ENCODE measurements at places on chromosomes 11 and 22.

DNA sequence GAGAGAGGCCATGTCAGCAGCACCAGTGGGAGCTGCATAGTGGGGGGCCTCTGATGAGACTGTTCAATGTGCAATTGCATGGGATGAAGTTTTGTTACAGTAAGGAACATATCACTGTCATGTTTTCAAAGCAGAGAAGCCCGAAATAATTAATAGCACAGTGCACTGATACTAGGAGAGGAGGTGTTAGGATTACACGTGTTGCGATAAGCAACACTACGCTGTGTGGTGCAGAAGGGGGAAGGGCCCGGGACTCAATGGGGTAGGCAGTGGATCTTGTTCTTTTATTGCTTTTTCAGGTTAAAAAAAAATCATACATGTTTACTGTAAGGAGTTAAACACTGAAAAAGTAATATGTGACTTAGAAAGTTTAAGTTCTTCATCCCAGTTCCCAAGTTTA lies 29.2 kb downstream of the TCIRG1 start:
- no peak for DNase-seq

- no peak for DNase-seq
These were observed 192.9 kb downstream of the INSC start for GRCh38 chr11:15307619-15308024.

DNA sequence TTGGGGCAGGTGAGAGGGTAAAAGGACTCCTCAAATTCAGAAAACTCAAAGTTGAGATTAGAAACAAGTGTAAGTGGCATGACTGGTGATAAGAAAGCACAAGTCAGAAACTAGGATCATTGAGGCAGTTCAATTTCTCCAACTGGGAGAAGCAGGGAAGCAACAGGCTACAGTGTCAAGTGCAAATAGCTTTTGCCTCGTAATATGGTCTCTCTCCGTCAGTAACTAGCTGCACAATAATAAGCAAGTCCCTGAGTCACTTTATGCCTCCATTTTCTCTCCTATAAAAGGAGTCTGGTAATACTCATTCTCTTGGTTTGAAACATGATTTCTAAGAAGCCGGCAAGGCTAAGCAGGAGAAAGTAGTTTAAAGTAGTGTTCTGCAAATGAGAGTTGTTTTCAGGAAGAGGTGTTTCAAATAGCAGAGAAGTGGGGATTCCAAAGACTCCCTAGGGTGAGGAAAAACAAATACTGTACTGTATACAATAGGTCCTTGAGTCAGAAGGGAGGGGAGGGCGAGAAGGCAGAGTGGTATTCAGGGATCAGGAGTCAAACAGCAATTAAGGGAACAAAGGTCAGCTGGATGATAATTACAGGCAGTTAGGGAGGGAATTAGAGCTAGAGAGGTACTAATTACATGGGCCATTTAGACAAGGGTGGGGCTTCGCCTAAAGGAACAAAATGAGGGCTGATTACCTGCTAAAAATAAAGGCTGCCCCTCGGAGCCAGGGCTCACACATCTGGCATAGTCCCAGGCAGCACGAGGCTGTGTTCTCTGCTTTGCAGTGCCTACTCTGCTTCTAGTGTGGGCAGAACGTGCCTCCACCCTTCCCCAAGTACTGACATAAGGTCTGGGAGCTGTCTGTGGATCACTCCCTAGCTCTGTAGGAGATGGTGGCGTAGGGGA lies 96.0 kb upstream of the BDNF start:
- DNase-seq = no peak

DNA sequence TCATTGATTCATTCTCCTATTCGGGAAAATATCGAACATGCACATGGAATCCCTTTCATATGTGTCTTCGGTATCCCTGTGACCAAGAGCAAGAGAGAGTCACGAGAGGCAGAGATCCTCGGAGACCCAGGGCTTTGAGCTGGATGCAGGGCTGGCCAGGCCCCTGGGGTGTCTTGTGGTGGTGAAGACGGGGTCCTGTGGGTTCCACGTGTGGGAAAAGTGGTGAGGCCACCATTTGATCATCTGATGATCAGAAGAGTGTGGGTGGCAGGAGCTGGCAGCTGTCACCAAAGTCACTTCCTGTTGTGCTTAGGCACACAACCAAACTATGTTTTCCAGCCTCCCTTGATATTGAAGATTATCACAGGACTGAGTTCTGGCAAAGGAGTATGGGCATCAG lies 94.0 kb downstream of the BRD1 start:
- DNase-seq = no peak

- DNase-seq = no peak
These were observed 30.9 kb downstream of the KCNQ1OT1 start for GRCh38 chr11:2668876-2669275.

DNA sequence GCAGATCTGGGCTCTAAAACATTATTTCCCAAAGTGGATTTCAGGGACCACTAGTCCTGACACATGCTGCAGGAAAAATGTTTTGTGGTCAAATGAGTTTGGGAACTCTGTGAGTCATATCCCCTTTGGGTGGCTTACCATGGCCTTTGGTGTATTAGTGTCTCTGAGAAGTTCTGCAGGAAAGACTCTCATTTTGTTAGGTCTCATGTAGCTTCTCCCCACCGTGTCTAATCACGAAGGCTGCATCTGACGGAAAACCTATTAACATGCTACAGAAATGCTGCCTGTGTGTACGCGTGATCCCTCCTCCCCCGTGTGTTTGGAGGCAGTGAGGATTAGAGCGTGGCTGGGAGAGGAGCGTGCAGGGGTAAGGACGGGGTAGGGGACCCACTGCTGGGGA lies 191.7 kb downstream of the ST3GAL4 start:
- no peak for DNase-seq

DNA sequence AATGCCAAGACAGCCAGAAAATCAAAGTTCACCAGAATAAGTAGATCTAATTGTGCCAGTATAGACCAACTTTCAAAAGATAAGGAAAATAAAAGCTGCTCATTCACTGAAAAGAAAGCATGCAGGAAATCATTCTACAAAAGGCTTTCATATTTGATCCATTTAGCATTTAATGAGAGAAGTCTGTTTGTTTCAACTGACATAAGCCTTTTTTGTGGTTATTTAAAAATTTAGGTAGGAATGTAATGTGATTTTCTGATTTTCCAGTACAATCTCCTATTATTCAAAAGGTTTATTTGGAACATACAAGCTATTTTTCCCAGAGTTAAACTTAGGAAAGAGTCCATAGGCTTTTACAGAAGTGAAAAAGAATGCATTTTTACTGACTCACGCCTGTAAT lies 92.7 kb downstream of the SBF2 start:
- no peak for DNase-seq

- no peak for DNase-seq
These were observed 89.7 kb upstream of the SHANK2 start for GRCh38 chr11:71342116-71342515.

DNA sequence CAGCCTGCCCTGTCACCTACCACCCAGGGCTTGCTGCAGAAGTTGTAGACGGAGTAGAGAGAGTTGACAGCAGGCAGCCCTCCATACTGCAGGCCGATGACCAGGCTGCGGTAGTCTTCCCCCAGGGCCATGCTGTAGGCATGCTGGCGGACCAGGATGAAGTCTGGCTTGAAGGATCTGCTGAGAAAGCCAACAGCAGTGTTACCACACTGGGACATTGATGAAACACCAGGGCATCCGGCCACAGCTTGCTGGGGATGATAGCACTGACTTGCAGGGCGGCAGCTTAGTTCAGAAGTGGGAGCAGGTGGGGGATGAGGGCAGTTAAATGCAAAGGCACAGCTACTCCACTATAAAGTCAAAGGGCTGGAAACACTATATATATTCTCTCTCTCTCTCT lies 67.4 kb downstream of the TIMP3 start:
- DNase-seq = no peak

DNA sequence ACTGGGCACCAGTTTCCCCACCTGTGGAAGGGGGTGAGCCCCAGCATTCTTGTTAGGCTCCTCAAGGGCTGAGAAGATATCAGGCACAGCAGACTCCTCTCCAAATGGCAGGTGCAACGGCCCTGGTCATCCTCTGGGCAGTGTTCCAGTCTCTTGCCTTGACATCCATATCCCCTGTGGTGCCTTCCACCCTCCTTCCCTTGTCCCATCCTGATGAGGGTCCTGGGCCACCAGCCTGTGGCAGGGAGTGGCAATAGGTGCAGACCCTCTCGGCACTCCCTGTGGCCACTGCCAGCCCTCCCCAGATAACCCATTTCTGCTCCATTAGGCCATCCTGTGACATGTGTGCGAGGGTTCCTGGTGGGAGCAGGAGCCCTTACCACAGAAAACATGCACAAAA lies 78.8 kb upstream of the NECTIN1 start:
- no peak for DNase-seq

DNA sequence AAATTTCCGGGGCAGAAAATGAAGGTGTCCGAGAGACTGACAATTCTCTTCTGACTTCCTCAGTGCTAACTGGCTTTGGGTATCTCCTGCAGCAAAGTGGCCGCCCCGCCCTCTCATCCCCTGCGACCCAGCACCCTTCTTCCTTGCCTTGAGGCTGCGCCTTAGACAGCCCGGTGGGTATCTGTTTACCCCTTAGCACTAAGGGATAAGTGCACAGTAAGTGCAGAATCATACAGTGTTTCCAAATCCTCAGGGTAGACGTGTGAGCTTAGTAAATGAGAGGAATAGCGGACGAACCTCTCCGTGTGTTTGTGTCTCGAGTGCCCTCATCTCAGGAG lies 368 bp upstream of the CHORDC1 start:
- no peak for DNase-seq

DNA sequence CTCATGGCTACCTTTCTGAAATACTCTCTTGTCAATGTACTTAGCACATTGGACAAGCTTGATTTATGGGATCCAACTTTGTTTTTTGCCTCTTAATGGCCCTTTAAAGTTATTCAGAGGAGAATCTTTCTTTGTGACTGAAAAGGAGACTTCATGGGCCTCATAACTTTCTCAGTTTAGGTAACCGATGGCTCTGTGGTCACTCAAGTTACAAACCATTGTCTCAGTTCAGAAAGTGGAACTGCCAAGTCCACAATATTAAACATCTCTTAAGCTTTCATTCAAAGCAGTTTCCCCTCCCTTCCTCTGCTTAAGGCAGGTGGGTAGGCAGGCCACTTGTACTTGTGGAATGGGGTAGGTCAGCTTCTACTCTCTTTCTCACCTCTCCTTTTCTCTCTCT lies 12.3 kb upstream of the ARL14EP start:
- no peak for DNase-seq

DNA sequence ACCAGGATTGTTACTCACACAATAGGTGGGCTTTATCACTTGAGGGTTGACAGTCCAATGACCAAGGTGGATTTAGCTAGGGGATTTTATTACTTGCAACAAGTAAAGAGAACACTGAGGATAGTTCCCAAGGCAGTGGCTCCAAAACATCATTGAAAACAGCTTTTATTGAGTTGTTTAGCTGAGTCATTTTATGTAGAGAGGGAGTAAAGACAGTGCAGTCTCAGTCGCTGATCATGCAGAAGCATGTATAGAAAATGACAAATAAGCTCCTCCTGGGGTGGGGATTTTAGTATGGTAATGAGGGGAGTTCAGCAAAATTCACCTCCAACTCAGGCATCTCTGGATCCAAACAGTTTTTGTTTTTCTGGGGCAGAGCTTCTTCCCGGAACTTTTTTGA lies 163.0 kb upstream of the CCDC179 start:
- no peak for DNase-seq

DNA sequence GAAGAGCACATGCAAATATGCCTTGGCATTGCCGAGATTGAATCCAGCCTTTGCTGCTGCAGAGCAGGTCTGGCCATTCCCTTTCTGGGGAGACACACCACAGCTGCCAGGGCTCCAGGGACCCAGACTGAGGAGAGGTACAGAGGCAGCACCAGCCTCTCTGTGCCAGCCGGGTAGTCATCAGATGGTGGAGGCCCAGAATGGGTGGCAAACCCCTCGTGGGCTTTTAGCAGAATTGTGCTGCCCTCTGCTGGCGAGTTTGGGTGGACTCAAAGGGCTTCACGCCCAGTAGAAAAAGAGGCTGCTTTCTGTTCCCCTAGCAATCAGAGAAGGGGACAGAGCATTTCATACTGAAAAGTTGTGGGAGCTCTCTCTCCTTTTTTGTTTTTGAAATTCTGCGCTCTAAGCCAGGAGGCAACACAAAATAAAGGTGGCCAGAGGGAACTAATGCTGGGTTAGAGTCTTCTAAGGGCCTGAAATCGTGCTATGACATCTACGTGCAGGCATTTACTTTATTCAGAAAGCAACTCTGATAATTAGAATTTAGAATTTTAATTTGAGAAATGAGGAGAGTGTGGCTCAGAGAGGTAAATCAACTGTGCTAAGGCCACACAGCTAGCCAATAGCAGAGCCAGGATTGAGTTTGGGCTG lies 158.8 kb upstream of the NAV2 start:
- DNase-seq = peak; percentile 68

GRCh38 chr11:3123761-3124733 lies 41.1 kb downstream of the OSBPL5 start:
- DNase-seq = no peak

- DNase-seq = no peak
These were observed 19.7 kb downstream of the ZNF195 start for GRCh38 chr11:3359092-3359824.

GRCh38 chr22:21682385-21683175 lies 16.8 kb downstream of the PPIL2 start:
- DNase-seq = no peak

GRCh38 chr11:94933223-94934130 lies 39.9 kb downstream of the CWC15 start:
- no peak for DNase-seq

- DNase-seq = no peak
These were observed 51.6 kb downstream of the MS4A13 start for GRCh38 chr11:60566776-60567175.

GRCh38 chr11:85948884-85949283 lies 93.7 kb downstream of the CCDC83 start:
- no peak for DNase-seq

DNA sequence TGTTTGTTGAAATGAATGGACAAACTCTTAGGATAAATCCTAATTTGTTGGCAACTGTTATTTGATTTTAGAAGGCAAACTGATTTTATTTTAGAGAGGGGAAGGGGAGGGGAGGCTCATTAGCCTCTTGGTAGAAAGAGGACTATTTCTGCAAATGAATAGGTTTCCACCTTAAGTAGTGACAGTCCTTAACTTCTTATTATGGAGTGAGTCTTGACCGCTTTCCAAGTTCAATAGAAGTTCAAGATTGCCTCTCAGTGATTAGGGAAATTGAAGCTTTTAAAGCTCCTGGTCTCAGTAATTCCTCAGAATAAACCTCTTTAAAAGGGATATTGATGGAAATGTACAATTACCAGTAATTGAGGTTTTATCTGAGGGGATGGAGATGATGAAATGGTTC lies 55.7 kb downstream of the PANX1 start:
- no peak for DNase-seq

DNA sequence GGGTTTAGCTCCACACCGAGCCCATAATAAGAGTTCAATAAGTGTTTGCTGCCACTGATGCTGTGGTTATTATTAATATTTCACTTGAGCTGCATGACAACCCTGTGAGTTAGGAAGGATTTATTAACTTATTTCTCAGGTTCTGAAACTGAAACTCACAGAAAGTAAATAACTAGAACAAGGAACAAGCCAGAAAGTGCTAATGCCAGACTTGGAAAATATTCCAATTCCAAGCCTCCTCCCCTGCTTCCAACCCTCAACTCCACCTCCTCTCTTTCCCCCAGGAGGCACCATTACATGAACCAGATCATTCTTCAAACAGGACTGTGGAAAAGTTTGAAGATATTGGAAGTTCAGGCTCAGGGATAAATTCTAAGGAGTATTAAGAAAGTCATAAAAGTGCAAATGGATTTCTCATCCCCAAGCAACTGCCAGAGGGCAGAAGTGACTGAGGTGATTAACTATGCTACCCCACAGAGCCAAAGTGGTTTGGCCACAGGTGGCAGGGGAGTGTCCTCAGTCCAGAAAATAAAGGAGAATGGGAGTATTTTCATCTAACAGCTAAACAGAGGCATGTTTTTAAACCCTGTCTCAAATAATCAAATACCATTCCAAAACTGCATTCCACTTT lies 3.2 kb upstream of the FJX1 start:
- DNase-seq = no peak

All from activated gamma-delta T cell treated with Interleukin-2 at 50 U/mL for 16 hours (primary cell).